ENCODE measurements at places on chromosomes 11 and 22.
A peak's percentile ranks its signal among the peaks of the same experiment; 100 is the strongest.

GRCh38 chr11:8477151-8477550 is 116.9 kb downstream of the STK33 start:
- DNase-seq = no peak

DNA sequence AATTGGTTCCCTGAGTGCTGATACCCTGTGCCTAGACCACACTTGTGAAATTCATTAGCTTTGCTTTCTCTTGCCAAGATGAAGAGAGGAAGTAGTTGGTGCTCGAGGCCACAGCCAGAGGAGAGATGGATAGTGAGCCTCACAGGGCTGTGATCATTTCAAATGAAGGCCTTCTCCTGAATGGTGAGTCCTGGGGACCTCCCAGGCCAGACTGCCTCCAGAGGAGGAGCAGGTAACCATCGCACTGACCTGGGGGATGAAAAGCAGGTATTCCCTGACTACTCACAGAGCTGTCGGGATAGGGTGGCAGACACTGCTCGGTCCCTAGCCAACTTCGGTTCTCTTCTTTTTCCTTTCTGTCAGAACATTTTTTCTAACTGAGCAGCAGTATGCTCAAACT is 4.8 kb upstream of the FXYD6 start:
- no peak for DNase-seq

GRCh38 chr11:129989149-129989813 is 13.4 kb downstream of the PRDM10 start:
- DNase-seq = no peak

GRCh38 chr11:73274722-73275380 is 2.7 kb downstream of the P2RY6 start:
- DNase-seq = no peak

GRCh38 chr11:76194872-76195668 is 11.2 kb downstream of the WNT11 start:
- DNase-seq = no peak

DNA sequence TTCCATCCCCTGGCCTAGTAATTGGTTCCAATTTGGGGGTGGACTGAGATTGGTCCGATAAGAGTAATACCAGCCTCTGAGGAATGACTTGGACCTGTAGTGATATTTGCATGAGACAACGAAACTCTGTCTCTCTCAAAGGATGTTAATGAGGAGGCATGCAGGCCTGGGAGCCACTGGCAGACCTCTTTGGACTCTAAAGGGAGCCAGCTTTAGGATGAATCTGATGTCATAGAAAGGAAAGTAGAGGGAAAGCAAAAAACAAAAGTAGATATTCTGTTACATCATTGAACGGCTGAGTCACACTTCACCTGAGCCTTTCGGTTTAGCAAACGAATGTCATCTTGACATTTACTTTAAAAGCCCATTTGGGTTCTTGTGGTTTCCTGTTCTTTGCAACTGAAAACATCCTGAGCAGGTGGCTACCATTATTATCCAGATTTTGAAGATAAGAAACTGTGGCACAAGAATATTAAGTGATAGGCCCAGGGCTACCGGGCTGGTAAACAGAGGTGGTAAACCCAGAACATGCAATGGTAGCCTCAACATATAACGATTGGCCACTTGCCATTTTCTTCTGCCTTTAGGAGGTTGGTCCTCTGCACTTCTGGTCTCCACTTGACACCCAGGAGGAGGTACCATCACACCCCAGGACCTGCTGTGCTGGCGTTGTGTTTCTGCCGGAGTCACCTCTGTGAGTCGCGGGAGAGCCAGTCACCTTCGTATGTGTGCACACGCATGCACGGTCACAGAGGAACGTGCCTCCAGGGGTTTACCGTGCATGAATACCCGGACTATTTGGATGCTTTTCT is 42.7 kb downstream of the RTL6 start:
- DNase-seq = peak; percentile 76

GRCh38 chr11:29309992-29310391 is 706.8 kb downstream of the KCNA4 start:
- DNase-seq = no peak

DNA sequence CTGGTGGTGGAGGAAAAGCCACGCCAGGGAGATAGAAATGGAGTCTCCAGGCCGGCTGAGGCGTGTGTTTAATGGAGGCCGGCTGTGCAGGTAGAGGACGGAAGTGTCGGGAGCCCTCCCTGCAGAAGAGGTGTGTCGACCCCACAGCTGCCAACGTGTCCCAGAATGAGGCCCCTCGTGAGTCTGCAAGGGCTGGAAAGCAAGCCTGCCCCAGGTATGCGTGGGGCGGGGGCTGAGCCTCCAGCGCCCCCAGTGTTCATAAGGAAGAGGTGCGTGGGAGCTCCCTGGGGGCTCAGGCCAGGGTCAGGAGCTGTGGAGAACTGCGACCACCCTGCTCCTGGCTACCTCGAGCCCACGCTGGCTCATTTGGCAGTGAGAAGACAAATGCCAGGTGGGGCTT is 38.0 kb upstream of the JAM3 start:
- DNase-seq = no peak

GRCh38 chr11:20046416-20046815 is 113.9 kb downstream of the DBX1 start:
- no peak for DNase-seq

DNA sequence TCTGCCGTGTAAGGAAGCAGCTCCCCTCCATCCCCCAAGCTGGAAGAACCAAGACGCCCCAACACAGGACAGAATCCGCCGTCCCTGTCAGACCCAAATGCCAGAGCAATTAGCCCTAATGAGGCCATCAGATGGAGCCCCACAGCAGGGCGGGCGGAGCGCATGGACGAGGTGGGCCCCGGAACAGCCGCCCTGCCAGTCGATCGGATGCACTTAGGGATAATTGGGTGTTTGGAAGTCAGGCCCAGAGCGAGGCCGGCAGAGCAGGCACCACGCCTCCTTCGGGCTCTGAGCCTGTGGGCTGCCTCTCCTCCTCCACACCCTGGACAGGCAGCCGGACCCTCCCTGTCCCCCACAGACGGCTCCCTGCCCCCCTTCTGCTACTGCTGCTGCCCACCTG is 5.5 kb upstream of the TH start:
- no peak for DNase-seq

DNA sequence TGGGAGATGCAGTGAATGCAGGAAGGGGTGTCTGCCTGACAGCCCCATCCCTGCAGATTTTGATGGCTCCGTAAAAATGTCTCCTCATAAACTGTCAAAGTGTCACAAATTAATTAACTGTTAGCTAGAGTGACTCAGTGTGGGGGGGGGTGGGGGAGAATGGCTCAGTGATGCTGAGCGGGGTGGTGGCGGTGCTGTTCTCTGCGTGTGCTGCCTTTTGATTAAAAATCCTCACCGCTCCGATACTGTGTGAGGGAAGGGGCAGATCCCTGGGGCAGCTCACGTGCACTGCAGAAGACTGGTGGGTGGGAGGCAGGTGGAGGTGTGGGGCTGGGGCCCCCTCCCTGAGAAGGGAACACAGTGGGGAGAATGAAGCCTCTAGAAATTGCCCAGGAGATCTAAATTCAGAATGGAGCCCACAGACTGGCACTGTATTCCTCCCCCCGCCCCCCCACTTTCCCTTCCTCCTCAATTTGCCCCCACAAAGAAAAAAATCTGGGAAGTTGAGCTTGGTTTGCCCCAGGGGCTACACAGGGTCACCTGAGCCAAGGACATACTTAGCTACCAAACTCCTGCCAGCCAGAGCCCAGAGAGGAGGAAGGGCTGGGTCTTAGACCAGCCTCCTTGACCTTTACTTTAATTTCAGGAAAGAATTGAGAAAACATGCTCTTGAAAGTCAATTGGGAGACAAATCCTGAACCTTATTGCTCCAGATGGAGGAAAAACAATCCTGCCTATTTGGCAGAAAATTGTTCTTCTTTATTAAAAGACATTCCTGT is 39.8 kb downstream of the DRD2 start:
- DNase-seq = no peak

- no peak for DNase-seq
Measured at GRCh38 chr11:130420478-130421198, 7.8 kb downstream of the ADAMTS8 start.

DNA sequence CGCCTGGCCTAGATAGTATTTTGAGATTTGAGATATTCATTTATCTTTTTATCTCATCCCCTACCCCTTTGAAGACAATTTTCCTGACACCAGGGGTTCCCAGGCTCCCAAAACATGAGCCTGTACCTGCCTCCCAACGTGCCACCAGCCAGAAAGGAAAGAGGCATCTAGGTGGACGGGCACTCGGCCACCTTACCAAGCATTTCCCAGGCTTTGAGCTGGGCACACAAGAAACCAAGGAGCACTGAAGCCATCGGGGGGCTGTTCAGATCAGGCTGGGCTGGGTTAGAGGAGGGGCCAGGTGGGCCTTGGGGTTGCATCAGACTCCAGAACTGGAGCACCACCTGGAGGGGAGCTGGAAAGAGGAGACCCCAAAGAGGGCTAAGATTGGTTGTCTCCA is 28.5 kb upstream of the BAIAP2L2 start:
- DNase-seq = no peak

Measured in NCI-H2029 (cell line).